ENCODE measurements at places on chromosomes 12 and 14.

DNA sequence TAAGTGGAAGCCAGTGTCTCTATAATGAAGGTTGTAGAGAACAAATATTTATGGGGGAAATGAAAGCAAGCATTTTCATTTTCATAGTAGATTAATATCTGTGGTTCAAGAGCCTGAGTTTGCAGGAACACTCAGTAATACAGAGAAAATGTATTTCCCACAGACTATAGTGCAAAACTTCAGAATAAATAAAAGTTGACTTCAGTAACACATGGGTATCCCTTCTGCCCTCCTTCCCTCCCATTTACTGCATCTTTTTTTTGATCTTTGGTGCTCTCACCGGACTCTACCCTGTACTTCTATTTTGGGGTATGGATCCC, 75.3 kb upstream of the AMN1 start:
- no peak for DNase-seq

GRCh38 chr12:54586620-54587019, 1.8 kb downstream of the PPP1R1A start:
- no peak for DNase-seq

GRCh38 chr14:54140551-54140950, 183.9 kb upstream of the BMP4 start:
- no peak for DNase-seq

DNA sequence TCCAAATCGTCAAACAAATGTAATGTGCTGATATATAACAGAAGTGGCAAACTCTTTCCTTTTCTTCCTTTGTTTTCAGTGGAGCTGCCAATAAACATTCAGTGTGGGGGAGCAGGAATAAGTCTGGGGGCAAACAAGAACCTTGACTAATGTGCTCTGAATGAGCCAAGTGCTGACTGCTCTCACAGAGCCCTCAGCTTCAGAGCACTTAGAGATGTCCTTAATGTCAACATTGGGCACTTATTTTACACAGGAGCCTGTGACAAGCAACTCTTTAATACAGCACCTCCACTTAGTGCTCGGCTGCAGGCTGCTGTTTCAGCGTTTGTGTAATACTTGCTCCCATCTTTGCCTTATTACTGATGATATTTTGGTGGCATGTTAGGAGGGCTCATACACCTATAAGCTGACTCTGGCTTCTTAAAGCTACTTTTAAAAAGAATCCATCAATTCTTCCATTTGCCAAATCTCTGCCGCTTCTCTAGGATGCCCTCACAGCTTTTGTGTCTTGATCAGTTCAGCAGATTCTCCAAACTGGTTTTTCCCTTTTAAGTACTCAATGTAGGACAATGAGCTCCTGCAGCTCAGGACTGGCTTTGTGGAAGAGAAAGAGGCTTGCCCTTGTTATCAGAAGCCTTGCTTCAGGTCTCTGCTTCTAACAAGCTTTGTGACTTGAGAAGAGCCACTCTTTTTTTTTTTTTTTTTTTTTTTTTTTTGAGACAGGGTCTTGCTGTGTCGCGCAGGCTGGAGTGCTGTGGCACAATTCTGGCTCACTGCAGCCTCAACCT, 206.6 kb downstream of the MON2 start:
- no peak for DNase-seq

- DNase-seq: no peak
Measured at GRCh38 chr14:104557086-104557485, 22.5 kb upstream of the C14orf180 start.

GRCh38 chr12:45336762-45337596, 121.1 kb downstream of the ANO6 start:
- no peak for DNase-seq

DNA sequence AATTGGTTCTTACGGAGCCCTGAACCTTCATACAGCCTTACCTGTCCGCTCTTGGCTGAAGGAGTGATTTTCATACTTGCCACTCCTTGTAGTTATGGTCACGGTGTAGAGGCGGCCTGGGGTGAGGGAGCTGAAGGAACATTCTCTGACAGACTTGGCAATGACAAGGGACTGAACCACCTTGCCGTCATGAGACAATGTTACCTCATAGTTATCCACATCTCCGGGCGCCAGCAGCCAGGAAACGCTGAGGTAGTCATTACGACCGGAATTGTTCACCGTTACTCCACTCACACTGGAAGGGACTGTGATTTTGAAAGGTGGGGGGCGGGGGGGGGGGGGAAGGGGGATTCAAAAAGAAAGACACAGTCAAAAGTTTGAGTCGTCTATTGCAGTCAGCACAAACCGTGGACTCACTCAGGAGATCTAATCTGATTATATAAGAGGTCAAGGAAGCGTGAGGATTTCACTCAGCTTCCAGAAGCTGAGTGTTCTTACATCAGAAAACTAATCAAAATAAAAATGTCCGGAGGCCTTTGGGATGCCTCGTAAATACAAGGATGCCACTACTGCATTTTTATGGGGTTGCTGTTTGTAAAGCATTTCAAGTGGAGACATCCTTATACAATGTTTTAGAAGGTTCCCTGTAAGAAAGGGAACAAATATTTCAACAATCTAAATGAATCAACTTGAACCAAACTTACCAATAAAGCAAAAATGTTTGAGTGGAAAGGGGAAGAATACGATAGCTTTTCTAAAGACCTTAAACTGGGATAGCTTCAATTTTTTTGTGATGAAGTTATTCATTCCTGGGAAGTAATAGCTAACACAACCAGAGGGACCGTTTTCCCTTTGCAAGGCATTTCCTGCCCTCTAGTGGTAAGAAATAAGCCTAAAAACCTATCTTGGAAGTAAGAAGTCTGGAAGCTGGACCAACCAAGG, 60.6 kb downstream of the PTPRB start:
- DNase-seq: peak; percentile 10

- DNase-seq: no peak
Measured at GRCh38 chr12:131096681-131097181, 143.0 kb downstream of the ADGRD1 start.

DNA sequence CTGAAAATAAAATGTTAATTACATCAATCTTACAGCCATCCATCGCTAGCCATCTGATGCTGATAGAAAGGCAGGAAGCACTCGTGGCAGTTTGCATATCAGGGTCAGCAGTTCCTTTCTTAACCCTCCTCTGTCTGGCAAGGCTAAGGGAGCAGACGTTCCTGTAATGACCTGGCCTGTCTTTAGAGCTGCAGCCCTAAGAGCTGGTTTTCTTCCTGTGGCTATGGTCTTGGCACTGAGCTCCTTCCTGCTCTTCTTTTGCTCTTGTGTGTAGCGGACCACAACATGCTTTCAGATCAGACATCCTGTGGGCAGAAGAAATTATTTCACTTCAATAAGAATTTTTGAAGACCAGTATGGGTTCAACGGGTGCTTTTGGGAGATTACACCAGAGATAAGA, 170.4 kb downstream of the DAD1 start:
- DNase-seq: peak; percentile 28

- no peak for DNase-seq
Measured at GRCh38 chr12:65925626-65926025, 101.3 kb downstream of the HMGA2 start.

DNA sequence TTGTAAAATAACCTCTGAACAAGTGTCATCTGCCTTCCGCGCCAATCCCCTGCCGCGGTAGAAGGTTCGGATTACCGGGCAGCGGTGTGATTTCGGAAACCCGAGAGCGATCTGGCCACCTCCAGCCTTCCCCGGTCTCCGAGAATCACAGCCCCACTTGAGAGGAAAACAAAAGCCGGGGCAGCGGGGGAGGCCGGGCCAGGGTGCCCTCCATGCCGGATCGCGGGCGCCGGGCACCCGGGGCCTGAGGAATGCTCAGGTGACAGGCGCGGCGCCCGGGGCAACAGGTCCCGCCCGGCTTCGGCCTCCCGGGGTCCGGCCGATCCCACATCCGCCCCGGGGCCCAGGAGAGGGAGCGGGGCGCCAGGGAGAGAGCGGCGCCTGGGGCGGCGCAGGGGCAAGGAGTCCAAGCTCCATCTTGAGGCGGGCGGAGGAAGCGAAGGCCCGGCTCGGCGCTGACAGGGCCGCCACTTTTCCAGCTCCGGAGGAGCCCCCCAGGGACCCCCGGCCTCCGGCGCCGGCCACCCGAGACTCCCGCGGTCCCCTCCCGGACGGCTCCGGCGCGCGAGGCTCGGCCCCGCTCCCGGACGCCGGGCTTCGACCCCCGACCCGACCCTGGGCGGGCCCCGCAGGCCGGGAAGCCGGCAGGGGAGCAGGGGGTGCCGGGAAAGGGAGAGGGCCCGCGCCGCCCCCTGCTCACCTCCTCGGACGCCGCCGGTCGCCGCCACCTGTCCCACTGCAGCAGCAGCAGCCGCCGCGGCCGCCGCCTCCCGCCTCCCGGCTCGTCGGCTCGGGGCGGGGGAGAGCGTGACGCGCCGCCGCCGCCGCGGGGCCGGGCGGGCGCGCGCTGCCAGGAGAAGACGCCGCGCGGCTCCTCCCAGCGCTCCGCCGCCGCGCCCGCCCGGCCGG, at the start of gene CLIP1:
Gene CLIP1, minus strand, starts transcription at position 849 of the 909 bp plus-strand sequence. CDS start 42,217 bp downstream, outside the sequence.
- peak; percentile 58 for DNase-seq

- no peak for DNase-seq
Measured at GRCh38 chr14:100838493-100839314, 12.8 kb downstream of the MEG3 start.

GRCh38 chr14:97172644-97173043, 375.5 kb downstream of the VRK1 start:
- DNase-seq: no peak

- no peak for DNase-seq
Measured at GRCh38 chr12:62847709-62848108, 87.2 kb downstream of the PPM1H start.

- DNase-seq: no peak
Measured at GRCh38 chr12:50047693-50048250, 9.6 kb upstream of the ASIC1 start.

GRCh38 chr14:57796556-57796955, 69.3 kb downstream of the SLC35F4 start:
- no peak for DNase-seq

GRCh38 chr12:50241178-50241577, 42.1 kb downstream of the LIMA1 start:
- DNase-seq: no peak

- DNase-seq: no peak
Measured at GRCh38 chr12:88805692-88806091, 225.4 kb upstream of the KITLG start.

DNA sequence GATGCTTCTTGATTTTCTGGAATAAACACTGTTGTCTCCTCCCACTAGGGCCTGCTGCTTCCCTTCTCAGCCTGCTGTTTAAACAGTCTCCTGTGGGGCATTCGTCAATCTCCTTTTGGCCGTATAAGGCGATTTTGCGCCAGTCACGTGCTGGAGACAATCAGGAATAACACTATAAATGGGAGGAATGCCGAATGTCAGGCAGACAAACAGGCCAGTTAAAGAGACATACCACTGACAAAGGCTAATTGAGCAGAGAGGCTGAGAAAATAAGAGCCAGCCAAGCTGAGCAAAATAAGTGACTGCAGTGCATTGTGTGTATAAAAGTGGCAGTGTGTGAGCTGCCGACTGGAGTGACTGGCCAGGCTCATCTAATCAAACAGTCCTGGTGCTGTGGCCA, 23.3 kb downstream of the DMAC2L start:
- DNase-seq: no peak

- DNase-seq: no peak
Measured at GRCh38 chr14:60720962-60721325, 3.2 kb downstream of the SIX4 start.

GRCh38 chr12:106233011-106233410, 14.8 kb downstream of the CKAP4 start:
- DNase-seq: no peak

- no peak for DNase-seq
Measured at GRCh38 chr12:83245156-83245555, 558.5 kb downstream of the TMTC2 start.

DNA sequence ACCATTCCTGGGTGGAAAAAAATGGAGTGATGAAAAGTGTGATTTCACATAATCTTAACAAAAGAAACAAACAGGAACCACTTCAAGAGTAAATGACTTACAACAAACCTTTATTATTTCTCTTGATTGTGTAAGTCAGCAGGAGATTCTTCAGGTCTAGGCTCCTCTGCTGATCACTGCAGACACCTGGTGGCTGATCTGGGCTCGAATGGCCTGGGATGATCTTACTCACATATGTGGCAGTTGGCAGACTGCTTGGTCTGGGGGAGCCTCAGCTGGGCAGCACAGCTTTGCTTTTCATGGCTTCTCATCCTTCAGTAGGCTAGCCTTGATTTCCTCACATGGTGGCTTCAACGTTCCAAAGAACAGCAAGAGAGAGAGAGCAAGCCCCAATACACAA, 215.4 kb upstream of the PRICKLE1 start:
- DNase-seq: no peak

DNA sequence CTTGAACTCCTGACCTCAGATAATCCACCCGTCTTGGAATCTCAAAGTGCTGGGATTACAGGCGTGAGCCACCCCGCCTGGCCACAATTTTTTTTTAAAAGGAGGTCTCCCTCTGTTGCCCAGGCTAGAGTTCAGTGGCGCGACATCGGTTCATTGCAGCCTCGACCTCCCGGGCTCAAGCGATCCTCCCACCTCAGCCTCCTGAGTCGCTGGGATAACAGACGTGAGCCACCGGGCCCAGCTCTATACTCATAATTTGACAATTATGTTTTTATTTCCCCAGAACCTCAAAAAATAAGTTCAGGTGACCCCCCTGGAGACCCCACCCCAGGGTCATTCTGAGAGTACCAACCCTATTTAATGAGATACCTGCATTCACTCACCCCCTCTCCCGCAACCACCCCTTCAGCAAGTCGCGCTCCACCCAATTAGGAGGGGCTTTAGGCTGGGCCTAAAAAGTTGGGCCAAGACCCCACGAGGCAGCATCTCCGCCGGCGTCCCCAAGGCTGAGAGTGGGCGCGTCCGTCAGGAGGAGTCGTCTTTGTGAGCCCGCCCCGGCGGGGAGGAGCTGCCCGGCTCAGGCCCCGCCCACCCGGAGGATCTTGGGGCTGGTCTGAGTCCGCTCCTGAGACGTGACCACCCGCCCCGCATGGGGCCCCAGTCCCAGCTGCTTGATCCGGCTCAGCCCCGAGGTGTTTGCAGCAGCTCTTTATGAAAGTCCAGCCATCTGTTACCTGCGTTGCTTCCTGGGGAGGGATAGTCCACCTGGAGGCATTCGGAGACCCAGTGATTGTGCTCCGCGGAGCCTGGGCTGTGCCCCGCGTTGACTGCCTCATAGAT, at the start of gene ANKRD33:
Gene ANKRD33, plus strand, starts transcription at position 628 of the 840 bp plus-strand sequence. Its CDS starts 84 bp downstream, at position 712.
- DNase-seq: no peak

DNA sequence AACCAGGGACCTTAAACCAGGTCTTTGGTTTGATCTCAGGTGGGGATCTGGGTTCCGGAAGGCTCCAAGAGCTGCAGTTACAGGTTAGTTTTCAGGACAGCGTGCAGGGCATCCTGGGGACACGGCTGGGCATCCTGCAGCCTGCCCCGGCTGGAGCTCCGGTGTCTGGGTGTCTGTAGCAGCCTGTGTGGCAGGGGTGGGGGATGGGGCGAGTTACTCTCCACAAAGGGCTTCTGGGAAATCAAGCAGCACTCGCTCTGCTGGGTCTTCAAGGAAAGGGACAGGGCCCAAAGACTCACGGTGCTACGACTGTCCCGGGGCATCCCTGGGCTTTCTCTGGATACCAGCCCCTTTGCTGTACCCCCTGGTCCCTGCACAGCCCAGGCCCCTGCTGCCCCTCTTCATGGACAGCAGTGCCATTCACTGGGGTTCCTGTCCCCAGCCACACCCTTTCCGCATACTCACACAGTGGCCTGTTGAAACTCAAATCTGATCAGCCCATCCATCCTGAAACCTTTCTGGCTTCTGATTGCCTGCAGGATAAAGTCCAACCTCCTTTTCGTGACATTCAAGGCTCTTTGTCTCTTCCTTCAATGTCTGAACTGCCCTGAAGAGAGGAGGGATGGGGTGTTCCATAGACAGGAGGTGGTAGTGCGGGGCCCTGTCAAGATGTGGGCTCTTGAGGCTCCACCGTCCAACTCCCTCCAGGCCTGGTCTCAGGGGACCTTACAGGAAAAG, 22.2 kb upstream of the PPP1R13B start:
- DNase-seq: no peak

- no peak for DNase-seq
Measured at GRCh38 chr12:64004641-64005040, 160.1 kb downstream of the SRGAP1 start.
